Inflammatory macrophage treated with lipopolysaccharide for 4 hours (primary cell): ENCODE measurements at places on chromosomes 6 and 20.

- no peak for DNase-seq
Measured at GRCh38 chr6:96138406-96138805, 122.6 kb downstream of the FUT9 start.

DNA sequence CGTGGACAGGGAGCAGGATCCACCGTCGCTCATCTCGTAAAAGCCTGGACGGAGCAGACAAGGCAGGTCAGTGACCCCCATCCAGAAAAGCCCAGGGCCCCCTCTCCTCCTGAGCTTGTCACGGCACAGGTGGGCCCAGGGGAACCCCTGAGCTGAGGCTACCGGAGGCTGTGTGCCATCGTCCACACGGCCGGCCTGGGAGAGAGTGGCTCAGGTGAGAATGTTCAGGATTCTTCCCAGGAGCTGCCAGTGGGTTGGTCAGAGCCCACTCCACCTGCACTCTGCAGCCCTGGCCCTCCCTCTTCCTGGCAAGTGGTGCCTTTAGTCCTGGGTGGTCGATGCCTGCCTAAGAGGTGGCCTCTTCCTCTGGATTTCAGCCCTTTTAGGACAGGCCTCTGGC lies 9.2 kb downstream of the DACT2 start:
- no peak for DNase-seq

DNA sequence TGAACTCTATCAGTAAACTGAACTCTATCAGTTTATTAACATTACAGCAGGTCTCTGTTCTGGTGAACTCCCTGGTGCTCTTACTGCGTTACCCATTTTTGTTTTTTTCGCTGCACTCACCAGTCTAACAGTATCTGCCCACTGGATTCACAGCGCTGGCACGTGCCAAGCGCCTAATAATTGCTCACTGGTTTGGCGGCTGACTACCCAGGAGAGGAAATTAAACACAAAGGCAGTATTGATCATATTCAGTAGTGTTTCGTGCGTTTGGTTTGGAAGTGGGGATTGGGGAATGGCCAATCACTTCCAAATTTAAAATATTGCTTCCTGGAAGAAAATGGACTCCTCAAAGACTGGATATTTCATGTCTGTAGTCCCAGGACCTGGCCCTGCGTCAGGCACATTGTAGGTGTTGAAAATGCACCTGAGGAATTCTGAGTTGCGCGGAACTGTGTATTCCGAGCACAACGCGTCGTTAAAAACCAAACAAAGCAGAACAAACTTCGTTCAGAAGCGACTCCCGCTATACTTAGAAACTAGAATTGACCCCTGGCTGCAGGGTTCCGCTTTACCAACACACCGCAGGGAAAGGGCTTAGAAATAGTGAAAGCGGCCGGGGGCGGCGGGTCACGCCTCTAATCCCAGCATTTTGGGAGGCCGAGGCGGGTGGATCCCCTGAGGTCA lies 1.1 kb upstream of the RPS12 start:
- DNase-seq = peak; percentile 78

DNA sequence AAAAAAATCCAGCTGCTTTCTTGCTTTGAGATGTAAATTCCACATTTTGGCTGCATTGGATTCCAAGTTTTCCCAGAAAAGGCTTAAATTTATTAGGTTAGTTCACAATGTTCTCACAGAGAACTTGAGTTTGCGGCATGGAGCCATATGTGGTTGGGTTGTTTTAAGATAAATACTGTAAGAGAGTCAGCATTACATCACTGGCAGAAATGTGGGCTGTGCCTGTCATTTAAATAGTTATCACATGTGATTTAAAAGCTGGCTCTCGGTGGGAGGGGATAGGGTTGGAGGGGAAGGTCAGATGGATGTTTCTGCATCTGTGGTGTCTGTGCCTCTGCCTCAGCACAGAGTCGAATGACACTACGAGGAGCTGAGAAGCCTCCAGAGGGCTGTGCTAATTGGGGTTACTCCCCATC lies 73.8 kb upstream of the SCP2D1 start:
- no peak for DNase-seq

- DNase-seq = no peak
Measured at GRCh38 chr6:122931916-122932315, 64.1 kb upstream of the CLVS2 start.

DNA sequence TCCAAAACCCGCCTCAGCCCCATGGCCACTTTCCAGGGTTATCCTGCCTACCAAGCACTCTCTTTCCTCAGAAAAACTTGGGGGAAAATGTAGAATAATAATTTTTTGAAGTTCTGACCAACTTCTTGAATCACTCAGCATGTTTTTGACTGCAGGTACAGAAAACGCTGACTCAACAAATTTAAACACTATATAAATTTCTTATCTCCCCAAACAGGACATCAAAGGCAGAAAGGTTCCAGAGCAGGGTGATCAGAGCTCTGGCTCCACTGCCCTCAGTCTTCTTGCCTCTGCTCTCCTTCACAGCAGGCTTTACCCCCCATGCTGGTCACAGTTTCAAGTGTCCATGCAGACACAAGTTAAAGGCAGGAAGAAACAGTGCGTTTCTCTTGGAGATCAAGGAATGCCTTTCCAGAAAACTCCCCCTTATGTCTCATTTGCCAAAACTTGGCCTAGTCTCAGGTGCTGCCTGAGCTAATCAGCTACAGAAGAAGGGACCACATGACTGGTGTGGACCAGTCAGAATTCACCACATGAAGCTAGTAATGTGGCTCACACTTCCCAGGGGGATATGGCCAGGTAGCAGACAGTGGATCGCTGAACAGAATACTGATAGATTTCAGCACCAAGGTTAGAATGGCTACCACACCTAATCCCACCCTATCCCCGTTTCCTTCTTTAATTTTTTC lies 24.4 kb upstream of the SLC17A3 start:
- no peak for DNase-seq

DNA sequence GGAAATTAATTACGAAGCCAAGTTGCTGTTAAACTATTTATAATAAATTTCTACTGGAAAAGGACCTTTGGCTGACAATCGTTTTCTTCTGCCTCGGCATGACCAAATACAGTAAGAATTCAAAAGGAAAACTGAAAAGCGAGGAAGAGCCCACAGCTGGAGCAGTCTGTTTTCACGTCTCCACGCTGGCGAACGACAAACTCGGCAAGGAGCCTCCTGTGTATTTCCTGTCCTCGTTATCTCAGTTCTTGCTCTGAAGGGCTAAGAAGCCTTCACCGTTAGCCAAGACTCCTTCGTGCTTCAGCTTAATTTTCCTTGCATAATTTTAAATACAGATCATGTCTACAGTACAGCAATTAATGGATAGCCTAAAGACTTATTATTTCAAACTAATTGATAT lies 214.3 kb upstream of the PLCB4 start:
- DNase-seq = no peak

GRCh38 chr20:3888622-3889488 lies at the start of gene PANK2:
Gene PANK2 (plus strand): TSS chr20:3889387.
- peak; percentile 99 for DNase-seq

GRCh38 chr6:37528541-37528940 lies 28.8 kb upstream of the CCDC167 start:
- no peak for DNase-seq

DNA sequence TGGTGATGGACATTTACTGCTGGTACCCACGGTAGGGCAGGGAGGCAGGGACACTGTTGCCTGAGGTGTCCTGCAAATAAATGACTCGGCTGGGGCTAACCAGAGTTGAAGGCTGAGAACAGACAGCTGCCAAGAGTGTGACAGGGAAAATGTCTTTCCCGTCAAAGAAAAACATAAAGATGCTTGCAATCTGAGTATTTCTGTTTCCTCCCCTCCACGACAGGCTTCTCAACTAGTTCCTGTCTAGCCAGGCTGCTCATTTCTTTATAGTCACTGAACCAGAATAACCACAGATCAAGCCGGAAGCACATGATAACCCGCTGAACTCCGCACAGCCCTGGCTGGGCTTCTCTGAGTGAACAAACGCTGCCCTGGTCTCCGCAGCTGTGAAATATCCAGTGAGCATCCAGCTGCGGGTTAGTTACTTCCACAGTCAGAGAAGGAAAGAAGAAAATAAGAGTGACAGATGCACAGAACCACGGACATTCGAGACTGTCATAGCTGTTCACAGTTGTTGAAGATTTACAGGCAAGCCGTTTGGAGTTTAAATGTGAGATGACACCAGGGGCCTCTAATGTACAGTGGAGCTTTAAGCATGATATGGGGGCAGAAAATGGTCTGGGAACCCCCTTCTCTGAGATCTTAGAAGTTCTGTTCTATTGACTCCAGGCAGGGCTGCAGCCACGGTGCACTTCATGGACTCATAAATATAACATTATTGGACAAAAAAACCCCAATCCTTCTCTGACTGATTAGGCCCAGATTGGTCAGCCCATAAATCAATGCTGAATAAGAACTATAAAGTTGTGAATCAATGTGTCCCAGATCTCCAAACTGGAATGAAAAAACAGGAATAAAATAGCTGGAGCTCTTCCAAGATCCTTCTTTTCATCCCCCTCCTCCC lies 299.9 kb upstream of the SUPT3H start:
- peak; percentile 81 for DNase-seq

DNA sequence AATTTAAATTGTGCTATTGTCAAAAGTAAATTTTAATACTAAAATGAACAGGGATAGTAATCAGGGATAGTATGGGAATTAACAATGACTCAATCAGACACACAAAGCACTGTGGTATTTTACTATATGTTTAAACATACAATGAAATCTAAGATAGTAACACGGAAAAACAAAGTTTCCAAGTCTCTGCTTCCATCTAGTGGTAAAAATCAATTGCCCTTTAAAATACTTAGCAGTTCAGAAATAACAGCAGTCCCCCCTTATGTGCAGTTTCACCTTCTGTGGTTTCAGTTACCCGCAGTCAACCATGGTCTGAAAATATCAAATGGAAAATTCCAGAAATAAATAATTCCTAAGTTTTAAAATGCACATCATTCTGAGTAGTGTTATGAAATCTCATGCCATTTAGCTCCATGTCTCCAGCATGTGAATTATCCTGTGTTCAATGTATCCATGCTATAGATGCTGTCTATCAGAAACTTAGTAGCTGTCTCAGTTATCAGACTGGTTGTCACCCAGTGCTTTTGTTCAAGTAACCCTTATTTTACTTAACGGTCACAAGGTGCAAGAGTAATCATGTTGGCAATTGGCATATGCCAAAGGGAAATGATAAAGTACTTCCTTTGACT lies 58.5 kb downstream of the AHI1 start:
- peak; percentile 60 for DNase-seq

- no peak for DNase-seq
Measured at GRCh38 chr6:136923116-136923953, 1.2 kb downstream of the SLC35D3 start.

GRCh38 chr6:53162606-53163005 lies 14.0 kb upstream of the GCM1 start:
- DNase-seq = peak; percentile 55

DNA sequence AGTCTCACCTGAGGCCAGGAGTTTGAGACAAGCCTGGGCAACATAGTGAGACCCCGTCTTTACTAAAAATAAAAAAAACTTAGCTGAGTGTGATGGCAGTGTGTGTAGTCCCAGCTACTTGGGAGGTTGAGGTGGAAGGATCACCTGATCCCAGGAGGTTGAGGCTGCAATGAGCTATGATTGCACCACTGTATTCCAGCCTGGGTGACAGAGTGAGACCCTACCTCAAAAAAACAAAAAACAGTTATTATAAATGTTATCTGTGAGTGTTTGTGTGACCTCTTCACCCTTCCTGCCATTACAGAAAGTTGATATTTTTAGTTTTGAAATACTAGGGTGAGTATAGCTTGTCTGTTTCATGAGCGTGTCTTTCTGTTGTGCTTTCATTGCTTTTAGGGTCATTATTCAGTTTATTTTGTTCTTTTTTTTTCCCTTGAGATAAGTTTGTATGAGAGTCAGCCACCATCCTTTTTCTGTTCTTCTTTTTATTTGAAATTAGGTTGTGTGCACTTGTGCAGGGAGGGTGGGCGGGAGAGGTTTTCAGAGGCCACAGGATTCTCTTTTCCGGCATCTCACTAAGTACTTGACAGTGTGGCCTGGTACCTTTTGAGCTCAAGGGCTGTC lies 26.2 kb downstream of the CDYL start:
- DNase-seq = no peak

DNA sequence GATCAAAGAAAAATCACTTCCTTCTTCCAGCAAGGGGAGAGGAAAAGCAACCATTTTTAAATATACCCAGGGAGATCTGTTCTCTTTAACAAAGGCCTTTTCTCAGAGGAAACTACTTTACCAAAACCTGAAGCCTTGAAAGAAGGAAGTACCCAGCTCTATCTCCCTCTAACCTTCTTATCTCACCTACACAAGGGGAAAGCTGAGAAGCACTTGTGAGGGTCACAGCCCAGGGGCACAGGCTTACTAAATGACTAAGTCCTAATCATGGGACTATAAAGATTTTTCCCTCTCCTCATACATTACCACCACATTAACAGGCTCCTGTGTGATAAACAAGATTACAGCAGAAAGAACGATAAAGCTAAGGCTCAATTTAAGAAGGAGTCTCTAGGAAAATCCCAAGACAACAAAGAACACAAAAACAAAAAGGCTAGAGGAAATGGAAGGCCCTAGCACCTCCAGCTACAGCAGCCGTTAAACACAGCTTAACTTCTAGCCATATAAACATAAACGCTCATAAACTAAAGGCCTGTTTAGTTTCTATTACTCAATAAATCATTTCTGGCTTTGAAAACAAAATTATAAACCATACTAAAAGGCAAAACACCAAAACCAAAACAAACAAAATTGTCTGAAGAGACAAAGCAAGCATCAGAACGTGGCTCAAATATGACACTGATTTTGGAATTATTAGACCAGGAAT lies 284.9 kb upstream of the ECI2 start:
- DNase-seq = no peak

GRCh38 chr6:76247527-76247926 lies 175.1 kb upstream of the IMPG1 start:
- no peak for DNase-seq

DNA sequence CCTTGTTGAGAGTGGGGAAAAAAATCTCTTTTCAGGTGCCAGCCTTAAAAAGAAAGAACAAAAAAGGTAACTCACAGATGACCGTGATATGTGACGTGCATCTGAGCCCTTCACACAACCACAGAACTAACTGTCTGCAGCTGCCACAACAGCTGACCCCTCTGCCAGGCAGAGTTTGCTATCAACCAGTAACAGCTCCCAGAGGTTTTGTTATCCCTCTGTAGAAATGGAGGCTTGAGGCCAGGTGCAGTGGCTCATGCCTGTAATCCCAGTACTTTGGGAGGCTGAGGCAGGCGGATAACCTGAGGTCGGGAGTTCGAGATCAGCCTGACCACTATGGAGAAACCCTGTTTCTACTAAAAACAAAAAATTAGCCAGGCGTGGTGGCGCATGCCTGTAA lies 42.8 kb downstream of the SLC52A3 start:
- DNase-seq = no peak
